ENCODE measurements at places on chromosomes 6 and 20.

DNA sequence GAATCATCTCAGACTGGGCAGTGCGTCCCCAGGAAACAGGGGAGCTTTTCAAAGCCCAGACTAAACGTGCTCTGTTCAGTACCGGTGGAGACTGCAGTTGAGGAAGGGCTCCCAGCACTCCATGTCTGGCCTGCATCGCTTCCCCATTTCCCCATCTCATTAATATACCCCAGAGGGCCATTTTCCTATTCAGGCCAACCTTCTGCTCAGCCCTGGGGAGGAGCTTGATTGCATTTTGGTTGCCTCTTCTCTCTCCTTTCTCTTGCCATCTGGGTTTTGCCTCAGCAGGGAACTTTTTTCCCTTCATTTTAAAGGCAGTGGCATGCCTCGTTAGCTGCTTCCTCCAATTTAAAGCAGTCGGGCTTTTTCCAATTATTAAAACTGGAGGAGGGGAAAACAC, 394.3 kb upstream of the SOX4 start:
- no peak for DNase-seq

GRCh38 chr6:13065581-13065980, 262.8 kb downstream of the TBC1D7 start:
- no peak for DNase-seq

DNA sequence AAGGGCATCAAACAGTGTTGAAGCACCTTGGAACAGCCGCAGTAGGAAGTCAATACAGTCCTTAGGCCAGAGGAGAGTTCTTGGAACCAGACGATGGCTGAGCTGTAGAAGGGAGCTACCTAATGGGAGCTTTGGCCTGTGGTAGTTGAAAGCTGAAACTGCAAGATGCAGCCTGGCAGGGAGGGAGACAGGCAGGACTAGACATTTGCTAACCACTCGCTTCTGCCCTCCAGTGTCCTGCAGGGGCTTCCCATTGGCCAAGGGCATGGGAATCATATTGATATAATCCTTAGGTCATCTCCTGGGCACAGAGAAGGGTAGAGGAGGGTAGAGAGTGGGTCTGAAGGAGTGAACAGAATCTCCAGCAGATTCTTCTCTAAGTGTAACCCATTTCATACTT, 60.4 kb downstream of the TPD52L1 start:
- no peak for DNase-seq

GRCh38 chr6:26387565-26387964, 4.7 kb downstream of the BTN2A2 start:
- no peak for DNase-seq

DNA sequence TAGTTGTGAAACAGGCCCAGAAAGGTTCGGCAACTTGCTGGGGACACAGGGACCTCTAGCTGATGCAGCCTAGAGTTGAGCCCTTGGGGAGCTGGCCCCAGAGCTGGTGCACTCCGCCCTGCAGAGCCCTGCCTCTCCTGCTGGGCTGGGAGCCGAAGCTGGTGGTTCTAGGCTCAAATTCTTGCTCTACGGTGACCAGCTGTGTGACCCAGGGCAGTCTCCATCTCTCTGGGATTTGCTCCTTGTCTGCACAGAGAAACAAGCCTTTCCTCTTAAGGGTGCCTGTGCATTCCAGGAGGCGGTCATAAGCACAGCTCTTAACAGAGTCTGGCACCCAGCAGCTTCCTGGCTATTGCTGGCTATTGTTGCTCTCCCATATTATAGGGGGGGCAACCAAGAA, 47.4 kb downstream of the RBM38 start:
- DNase-seq, result no peak

DNA sequence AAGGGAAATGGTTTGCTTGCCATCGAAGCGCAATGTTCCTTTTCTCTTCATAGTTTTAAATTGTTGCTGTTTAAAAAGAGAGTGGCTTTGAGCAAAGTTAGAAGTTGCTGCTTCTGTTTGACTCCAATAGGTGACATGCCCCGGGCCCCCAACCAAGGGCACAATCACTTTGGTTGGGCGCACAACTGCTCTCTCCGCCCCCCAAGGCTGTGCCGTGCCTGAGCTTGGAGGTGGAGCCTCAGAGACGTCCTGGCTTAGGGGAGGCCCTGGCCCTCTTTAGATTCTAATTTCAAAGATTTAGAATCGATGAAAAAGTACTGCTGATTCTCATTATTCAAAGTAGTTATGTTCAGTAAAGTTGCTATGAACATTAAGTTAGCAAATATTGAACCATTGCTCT, 725.9 kb downstream of the COL12A1 start:
- DNase-seq, result no peak

- no peak for DNase-seq
Observed at GRCh38 chr20:7950387-7950786, 10.1 kb upstream of the HAO1 start.

DNA sequence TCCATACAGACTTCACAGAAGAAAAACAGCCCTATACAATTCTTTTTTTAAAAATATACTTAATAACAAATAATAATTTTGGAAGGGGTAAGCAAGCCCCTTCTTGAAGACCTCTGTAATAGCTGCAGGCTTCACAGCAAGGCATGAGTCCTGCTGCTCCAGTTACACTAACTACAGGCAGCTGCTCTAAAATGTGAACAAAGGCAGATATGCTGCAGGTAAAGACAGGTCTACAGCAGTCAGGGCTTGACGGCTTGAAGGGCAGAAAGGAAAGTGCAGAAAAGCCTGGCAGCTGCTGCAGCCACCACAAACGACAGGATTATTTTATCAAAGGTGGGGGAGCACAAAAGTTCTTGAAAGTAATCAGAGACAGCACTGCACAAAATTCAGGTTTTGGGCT, 11.3 kb downstream of the FAXC start:
- DNase-seq, result no peak

DNA sequence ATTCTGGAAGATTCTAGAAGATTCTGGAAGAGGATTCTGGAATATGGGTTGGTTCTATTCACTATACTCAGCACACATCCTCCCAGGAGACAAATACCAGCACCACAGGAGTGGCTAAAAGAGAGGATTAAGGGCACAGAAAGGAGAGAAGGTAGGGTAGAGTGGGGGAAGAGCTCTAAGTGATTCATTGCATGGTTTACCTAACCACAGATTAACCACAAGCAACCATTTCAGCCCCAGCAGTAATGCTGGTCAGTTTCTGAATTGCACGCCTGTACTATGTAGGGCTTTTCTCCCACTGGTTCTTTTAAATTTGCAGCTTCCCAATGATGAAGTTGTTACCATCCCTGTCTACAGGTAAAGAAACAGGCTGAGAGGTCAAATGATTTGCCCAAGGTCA, 192.7 kb upstream of the PMEPA1 start:
- peak; percentile 26 for DNase-seq

DNA sequence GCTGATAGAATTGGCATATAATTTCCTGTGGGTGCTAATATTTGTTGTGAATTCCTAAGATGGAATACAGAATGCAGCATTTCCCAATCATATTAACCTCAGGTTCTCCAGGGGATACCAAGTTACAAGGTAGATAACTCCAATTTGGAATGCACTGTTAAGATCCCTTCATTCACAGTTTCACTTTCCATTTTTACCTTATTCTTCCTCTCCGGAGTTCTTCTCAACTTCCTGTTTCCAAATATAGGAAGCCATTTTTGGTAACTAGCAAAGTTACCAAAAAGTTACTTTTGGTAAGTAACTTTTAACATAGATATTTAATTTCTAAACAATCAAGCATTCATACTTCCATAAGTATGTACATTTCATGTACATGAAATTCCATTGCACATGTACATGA, 63.5 kb upstream of the PHACTR2 start:
- no peak for DNase-seq

- no peak for DNase-seq
Observed at GRCh38 chr20:63434599-63435378, 37.7 kb downstream of the KCNQ2 start.

- no peak for DNase-seq
Observed at GRCh38 chr6:151998784-151999183, 191.3 kb downstream of the ESR1 start.

DNA sequence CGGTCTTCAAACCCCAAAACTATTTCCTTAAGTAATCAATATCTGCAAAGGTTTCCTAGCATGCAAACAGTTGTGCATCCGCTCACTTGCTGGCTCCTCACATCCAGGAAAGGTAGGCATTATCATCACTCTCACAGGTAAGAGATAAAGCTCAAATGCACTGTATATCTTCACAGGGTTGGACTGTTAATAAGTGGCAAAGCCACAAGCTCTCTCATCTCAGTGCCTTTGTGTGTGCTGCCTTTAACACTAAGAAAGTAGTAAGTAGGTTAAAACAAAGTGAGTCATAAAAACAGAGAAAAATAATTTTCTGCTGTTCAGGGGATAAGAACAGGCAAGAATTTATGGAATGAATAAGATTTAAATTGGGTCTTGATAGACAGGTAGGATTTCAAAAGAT, 21.3 kb downstream of the MAN1A1 start:
- no peak for DNase-seq

DNA sequence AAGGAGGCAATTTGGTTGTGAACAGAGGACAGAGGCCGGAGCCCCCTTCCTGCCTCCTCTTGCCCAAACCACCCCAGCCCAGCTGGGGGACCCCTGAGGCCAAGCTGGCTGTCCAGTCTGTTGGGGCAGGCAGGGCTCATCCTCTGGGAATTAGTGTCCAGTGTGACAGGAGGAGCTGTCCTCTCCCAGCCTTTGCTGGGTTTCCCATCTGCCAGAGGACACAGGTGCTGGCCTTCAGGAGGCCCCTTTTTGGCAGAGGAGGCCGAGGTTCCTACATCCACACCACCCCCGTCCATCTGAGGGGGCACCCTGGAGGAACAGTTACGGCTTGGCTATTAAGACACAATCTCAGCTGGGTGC, 44.7 kb upstream of the MDGA1 start:
- DNase-seq, result no peak

- DNase-seq, result no peak
Observed at GRCh38 chr6:84035484-84035883, 1.9 kb downstream of the MRAP2 start.

DNA sequence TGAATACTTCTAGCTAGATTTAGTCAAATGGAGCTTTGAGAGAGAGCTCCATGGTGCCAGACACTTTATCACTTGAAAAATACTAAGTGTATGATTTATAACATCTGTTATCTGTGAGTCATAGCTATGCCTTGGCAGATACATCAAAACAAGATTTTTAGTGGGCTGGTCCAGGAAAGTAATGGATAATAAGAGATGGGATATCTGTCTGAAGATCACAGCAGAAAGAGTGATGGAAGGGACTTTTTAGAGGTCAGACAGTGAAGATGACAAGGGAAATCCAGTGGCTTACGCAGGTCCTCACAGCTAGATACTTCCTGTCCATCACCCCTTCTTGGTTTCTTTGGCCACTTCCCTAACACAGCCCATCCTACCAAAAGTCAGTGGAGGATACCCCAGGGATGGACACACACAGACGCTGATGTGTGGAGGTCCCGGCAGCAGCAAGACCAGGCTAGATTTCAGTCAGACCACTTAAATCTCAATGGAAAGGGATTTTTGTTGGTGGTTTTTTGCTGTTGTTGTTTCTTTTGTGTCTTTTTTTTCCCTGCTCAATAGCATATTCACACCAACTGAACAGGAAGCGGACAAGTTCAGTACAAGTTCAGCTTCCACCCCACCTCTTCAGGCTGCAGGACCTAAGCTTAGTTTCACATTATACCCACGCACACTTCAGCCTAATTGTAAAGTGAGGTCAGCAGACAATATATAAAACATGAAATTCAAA, 209.3 kb downstream of the ALDH8A1 start:
- no peak for DNase-seq

DNA sequence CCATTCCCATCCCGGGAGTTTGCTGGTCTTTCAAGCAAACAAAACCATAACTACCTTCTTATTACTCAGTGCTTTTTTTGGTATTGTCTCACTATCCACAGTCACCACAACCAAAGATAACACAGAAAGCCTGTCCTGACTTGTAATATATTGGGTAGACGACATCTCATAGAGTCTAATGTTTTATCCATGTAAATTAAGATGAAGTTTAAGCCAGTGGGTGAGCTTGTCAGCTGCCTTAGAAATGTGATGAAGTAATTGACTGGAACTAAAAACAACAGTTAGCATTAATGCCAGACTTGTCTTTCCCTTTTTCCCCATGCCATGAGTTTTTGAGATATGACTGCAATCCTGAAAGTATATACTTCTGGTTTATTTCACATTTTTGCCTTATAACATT, 282.7 kb upstream of the PRDM1 start:
- DNase-seq, result peak; percentile 46

GRCh38 chr6:53377793-53378192, 29.0 kb upstream of the ELOVL5 start:
- DNase-seq, result no peak

DNA sequence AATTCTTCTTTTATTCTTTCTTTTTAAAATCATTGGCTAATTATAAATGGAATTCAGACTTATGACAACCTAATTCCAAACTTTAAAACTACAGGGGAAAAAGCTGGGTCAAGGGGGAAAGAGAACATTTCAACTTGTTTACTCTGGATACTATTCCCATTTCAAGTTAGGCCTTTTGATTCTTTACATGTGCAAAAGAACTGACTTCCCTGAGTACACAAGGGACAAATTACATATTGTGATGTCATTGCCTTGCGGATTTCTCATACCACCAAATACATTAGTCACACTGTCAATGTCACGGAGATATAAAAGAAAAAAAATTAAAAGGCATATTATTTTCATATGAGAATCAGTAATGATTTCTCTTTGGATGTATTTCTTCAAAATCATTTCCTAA, 96.5 kb upstream of the TBX18 start:
- DNase-seq, result no peak
